ENCODE measurements at places on chromosomes 2 and 18.

DNA sequence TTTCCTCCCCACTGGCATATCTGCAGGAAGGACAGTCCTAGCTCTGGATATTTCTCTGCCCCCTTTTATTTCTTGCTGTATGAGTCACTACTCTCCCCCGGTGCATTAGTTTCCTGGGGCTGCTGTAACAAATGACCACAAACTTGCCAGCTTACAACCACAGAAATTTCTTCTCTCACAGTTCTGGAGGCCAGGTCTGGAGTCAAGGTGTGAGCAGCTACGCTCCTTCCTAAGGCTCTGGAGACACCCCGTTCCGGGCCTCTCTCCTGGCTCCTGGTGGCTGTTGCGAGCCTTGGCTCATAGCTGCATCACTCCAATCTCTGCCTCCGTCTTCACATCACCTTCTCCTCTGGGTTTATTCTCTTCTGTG lies 34.1 kb downstream of the PTPRM start:
- DNase-seq, result peak; percentile 57

- DNase-seq, result no peak
These were observed 35.0 kb downstream of the EMILIN2 start for GRCh38 chr18:2881840-2882195.

- DNase-seq, result no peak
These were observed 48.5 kb downstream of the MBOAT2 start for GRCh38 chr2:8954990-8955389.

GRCh38 chr2:167318581-167318980 lies 430.3 kb downstream of the XIRP2 start:
- no peak for DNase-seq

DNA sequence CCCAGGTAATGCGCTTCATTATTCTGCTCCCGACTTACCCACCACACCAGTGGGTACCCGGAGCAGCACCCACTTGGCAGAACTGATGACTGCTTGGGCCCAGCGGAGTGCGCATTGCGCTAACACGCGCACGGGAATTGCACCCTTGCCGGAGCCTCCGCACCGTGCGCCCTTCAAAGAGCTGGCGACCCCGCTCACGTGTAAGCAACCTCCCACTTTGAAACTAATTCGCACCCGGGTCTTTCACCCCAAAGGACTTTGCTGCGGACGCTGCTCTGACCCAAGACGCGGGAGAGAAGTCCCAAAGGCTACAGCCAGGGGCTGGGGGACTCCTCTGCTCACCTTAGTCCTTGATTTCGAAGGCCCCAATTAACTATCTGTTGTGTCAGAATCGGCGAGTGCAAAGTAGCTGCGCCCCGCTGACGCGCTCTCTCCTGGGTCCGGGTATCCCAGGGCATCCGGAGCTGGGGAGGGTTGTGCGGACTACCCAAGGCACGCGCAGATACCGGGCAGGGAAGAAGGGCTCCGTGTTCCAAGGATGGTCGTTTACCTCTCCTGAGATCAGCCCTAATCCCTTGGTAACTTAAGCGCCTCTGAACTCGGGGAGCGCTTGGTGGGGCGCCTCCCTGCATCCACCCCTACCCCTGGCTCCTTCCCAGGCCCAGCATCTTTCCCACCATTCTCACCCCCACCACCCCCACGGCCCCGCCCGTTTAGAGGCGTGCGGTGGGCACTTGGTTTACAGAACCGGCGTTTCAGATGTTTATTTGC lies 13.1 kb upstream of the SATB2 start:
- DNase-seq, result no peak

GRCh38 chr2:240387669-240388358 lies 47.6 kb upstream of the GPC1 start:
- peak; percentile 96 for DNase-seq

DNA sequence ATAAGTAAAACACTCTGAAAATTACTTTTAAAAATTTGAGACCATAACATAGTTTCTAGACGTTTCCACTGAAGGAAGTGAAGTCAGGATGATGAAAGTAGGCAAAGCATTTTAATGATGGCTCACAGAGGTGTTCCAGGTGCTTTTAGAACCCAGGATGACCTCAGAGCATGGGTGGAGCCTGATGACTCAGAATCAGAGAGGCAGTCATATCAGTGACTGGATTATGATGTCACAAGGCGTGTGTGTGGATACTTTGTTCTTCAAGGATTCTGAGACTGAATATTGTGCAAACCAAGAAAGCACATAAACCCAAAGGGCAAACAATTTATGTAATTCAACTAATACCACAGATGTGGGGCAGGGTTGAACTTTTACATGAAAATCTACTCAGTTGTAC lies 208.0 kb upstream of the FBXO11 start:
- DNase-seq, result peak; percentile 89

DNA sequence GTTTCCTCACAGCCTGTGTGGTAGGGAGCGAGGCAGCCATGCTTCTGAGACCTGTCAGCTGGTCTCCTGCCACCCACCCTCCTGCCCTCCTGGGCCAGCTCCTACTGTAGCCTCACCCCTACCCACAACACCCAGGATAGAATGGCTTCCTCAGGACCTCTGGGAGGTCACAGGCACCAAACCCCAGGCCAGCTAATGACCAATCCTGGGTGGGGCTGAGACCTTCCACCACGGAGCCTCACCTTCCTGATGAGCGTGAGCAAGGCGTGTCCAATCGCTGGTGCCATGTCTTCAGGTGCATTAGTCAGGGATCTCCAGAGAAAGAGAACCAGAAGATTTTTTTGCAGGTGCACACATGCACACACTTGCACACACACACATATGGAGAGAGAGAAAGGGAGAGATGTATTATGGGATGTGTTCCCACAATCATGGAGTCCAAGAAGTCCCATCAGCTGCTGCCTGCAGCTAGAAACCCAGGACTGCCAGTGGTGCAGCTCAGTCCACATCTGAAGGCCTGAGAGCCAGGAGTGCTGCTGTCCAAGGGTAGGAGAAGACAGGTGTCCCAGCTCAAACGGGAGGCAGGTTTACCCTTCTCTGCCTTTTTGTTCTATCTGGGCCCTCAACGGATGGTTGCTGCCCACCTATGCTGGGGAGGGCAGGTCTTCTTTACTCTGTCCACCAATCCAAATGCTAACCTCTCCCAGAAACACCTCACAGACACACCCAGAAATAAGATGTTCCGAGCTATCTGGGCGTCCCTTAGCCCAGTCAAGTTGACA lies 70.4 kb upstream of the HDAC4 start:
- no peak for DNase-seq
